ENCODE measurements at places on chromosomes 16 and 17.

GRCh38 chr16:30740364-30741251 lies 7.6 kb upstream of the PHKG2 start:
- DNase-seq, result no peak

DNA sequence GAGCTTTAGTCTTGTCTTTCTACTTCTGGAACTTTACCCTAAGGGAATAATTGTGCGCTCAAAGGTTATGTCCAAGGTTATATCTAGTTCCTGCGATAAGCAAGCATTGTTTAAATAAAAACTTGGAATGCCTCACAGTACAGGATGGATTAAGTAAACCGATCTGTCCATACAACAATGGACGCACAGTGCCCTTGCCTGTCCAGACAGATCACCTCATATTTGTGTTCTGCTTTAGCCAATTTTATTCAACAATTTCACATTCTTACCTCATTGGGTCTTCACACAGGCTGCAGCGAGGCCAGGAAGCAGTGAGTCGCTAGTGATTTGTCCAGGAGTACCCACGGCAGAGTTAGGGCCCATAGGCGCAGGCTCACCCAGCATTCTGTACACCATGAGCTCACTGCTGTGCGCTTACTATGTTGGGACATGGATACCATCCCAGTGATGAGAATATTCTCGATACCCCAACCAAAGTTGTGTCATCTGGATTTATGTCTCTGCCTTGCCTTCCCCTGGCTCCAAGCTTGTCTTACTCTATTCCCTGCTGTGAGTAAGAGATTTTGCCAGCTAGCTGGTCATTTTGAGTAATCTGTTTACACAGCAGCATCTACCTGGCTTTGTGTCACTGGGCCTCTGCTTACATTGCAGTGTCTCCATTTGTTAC lies 39.8 kb downstream of the USP43 start:
- DNase-seq, result no peak

- DNase-seq, result no peak
Observed at GRCh38 chr16:54077050-54077821, 209.4 kb downstream of the IRX3 start.

DNA sequence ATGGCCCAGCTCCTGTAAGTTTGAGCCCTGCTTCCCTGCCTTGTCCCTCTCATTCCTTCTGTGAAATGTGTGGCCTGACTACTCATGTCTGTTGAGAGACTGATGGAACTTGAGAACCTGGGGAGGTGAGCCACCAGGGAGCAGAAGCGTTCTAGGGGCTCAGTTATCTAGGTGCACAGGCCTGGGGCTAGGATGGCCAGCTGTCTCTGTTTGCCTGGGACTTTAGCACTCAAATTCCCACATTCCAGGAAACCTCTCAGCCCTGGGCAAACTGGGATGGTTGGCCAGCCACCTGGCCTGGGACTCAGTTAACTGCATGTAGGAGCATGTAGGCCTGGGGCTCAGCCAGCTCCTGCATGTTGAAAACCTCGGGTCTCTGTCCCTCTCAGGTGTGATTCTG lies 9.3 kb upstream of the EPN3 start:
- no peak for DNase-seq

- DNase-seq, result no peak
Observed at GRCh38 chr16:58413359-58413758, 21.1 kb downstream of the GINS3 start.

GRCh38 chr17:1181753-1182137 lies 2.0 kb upstream of the ABR start:
- no peak for DNase-seq

DNA sequence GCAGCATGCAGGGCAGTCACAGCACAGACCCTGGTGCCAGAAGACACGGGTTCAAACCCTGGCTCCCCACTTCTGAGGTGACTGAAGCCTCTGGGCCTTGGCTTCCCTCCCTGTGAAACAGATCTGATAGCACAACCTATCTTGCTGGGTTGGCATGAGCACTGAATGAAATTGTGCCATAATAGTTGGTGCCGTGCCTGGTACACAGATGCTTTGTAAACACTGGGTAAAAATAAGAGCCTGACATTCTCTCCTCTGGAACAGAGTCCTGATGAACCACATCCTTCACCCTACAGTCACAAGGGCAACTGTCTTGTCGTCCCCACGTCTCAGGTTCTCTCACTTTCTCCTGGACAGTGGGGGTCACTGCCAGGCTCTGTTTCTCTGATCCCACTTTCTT lies 35.7 kb downstream of the NOS2 start:
- DNase-seq, result no peak

GRCh38 chr17:73286863-73287296 lies 24.9 kb downstream of the CDC42EP4 start:
- DNase-seq, result no peak

GRCh38 chr16:55572439-55572838 lies 6.0 kb downstream of the CAPNS2 start:
- DNase-seq, result no peak

DNA sequence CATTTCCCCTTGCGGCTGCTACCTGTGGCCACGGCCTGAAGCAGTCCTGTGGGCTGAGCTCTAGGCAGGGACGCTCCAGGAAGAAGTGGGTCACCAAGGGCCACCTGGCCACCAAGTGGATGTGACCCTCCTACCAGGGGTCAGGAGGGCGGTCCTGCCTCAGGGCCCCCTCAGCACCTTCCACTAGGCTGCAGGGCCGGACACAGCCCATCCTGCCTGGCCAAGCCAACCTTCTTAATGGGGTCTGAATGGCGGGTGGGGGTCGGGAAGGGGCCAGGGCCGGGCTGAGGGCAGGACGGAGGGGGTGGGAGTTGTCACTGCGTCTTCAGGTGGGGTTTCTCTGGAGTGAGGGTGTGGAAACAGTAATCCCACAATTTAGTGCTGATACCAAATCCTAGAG lies 13.2 kb upstream of the MLKL start:
- DNase-seq, result no peak

DNA sequence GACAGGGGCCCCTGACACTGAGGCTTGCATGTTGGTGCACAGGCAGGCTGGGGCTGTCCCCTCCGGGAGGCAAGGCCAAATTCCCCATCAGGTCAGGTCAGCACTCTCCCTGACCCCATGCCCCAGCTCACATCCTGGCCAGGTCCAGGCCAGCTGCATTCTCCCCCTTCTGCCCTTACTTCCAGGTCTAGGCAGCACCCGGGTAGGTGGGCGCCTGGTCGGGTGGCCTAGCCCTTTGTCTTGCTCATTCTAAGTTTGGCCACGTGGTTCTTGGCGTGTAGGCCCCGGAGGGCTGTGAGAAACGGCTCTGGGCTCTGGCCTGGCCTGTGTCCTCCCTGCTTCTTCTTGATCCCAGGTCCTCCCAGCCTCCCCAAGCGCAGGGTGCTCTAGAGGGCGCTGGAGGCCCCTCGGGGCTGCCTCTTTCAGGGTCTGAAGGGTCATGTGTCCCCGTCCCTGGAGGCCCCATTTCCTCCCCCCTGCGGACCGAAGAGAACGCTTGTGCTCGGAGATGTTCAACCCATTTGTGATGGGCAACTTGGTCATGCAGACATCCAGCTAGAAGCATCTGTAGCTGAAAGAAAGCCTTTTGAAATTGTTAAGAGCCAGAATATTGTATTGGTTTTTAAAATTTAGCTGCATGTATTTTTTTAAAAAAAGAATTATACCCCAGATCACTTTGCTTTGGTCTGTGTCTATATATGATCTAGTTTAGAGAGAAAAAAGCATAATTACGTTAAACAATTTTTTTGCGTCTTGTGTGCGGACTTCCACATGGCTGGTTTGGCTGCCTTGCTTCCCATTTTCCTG lies 6.7 kb downstream of the BAHCC1 start:
- DNase-seq, result no peak

DNA sequence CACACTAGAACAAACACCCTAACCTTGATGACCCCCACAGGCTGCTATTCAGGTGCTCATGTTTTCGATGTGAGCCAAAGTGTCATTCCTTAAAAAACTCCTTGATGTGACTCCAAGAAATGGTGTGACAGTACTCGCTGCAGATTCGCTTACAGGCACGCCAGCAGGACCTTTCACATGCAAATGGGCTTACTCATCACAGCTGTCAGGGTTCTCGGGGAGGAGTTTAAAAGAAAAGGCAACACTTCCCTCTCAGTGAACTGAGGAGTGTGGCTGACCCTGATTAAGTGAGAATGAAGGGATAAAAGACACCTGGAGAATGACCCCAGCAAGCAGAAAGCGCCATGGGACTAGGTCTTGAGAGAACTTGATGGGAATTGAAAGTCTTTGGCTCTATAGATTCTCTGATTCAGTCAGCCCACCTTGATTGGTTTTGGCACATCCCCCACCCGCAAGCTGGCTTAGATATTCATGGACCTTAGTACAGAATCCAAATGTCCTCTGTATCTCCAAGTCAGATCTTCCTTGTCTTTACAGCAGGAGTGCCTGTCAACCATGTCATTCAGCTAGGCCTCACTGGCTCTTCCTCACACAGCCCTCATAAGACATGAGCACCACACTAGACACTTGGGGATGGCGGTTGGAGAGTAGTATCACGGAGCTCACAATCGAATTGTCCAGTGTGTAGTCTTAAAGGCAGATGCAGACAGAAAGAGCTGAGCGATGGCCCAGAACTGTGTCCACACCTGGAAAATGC lies 82.6 kb downstream of the HIC1 start:
- no peak for DNase-seq

DNA sequence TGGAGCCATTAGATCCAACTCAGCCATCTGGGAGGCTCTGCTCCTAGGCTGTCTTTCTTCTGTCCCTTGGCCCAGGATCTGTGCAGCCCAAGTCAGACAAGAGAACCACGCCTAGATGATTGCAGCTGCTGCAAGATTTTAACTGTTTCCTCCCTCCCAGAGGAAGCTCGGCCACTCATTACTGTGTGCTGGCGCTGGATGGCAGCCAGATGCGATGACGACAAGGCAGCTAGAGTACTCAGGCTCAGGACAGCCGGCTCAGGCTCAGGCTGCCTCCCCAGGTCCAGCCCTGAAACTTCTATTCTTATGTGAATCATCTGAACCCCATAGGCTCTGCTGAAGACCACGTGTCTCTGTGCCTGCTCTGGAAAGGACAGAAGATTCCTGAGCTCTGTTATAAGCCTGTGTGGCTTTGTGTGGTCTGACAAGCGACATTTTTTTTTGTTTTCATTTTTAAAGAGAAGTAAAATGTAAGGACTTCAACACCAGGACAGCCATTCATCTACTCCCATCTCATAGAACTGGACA lies 32.1 kb upstream of the FBXW10B start:
- DNase-seq, result peak; percentile 69

DNA sequence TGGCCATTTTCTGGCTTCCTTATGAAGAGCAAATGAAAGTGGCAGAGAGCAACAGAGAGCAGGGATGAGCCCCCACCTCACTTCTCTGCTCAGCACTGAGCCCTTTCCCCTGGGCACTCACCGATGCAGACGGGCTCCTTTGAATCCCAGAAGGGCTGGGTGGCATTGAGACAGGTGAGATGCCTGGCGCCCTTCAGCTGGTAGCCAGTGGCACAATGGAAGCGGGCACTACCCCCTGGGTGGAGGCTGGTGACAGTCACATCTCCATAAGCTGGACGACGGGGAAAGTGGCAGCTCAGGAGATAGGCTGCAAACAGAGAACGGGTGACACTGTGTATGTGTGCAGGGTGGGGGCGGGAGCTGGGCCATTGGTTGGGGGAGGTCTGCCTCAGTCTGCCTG lies 12.5 kb upstream of the PHF12 start:
- no peak for DNase-seq

GRCh38 chr17:41602524-41602923 lies 10.0 kb downstream of the KRT16 start:
- DNase-seq, result no peak

DNA sequence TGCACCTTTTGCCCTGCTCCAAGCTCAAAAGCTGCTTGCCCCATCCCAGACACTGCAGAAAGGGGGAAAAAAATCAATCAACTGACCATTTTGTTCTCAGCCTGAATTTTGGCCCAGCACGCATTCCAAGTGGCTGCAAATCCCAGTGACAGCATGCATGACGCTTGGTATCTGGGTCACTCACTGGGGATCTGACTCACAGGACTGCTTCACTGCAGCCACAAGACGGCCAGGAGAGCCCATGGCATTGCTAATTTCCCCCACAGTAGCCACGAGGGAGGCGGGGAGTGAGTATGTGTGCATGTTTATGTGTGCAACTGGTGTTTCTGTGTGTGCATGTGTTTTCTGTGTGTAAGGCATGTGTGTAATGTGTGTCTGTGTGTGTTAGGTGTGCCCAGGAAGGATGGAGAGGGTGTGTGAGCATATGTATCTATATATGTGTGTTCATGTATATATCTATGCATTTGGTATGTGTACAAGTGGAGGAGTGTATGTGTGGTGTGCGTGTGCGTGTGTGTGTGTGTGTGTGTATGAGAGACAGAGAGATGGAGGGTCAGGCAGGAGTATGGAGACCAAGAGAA lies 33.8 kb downstream of the SDK2 start:
- no peak for DNase-seq

GRCh38 chr17:31067691-31068184 lies 27.0 kb upstream of the NF1 start:
- DNase-seq, result no peak

- DNase-seq, result no peak
Observed at GRCh38 chr17:9829343-9829742, 3.6 kb downstream of the GLP2R start.

- no peak for DNase-seq
Observed at GRCh38 chr17:27457360-27457715, 1.1 kb downstream of the KSR1 start.

GRCh38 chr17:55177159-55177854 lies 87.5 kb upstream of the HLF start:
- no peak for DNase-seq

DNA sequence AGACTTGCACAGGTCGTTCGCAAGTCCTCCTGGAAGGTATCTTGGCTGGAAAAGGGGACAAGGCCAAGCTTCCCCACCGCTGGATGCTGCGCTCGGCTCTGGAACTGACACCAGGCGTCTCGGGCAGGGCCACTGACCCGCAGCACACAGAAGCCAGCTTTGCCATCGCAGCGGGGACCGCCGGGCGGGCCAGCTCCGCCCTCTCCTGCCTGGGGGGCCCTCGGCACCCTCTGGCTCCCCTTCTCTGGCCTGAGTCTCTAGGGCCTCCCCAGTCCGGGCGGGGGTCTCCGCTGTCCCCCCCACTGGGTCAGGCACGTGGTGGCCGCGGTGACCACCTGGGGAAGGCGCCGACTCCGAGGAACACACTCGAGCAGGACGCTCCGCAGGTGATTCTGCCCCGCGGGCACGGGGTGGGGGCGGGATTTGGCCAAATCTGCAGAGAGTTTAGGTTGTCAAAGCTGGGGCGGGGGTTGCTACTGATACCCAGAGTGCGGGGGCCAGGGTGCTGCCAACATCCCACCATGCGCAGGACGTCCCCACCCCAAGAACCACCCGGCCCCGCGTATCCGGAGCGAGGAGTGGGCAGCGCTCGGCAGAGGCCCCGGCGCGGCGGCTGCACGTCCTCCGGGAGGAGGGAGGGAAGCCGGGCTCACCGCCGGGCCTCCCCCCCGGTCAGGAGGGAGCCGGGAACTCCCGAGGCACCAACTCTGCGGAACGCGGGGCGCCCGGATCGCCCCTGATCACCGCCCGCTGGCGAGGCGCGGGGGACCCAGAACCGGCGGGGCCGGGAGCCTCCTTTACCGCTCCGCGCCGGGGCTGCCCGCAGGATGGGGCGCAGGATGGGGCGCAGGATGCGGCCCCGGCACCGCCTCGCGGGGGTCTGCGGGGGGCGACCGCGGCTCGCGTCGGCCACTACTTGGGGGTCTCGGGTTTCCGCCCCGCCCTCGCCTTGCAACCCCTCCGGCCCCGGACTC lies 744 bp upstream of the METRNL start:
- DNase-seq, result no peak
